ENCODE measurements at places on chromosomes 13 and 19.

DNA sequence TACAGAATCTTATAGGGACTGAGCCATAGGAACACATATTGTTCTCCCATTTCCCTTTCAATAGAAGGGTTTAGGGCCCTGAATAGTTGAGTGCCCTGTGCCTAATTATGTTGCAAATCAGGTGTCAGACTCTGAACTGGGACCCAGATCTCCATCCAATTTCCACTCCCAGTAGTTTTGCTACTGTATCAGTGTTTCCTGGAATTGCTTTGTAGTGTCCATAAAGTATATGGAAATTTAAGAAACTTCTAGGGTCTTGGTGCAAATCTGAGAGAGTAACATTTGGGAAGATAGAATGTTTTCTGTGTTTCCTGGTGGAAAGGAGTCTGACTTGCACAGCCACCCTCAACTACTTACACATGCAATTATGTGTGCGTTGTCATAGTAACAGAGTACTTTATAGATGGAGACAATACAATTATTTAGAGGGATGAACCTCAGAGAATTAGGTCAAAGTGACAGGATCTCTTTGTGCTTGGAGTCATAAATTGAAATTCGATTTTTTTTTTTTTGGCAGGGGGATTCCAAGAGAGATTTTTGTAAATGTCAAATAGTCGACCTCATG is 646 bp upstream of the SLC10A2 start:
- DNase-seq, result no peak

GRCh38 chr19:31144075-31144870 is 205.0 kb downstream of the TSHZ3 start:
- no peak for DNase-seq

DNA sequence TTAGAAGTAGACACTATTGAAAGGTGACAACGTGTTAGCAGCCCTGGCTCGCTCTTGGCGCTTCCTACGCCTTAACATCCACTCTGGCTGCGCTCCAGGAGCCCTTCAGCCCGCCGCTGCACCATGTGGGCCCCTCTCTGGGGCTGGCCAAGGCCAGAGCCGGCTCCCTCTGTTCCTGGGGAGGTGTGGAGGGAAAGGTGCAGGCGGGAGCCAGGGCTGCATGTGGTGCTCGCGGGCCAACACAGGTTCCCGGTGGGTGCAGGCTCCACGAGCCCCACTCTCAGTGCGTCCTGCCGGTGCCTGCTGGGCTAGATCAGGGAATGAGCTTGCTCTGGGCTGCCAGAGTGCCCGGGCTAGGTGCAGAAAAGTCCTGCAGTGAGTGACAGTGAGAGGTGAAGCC is 1284.3 kb downstream of the OLFM4 start:
- no peak for DNase-seq

DNA sequence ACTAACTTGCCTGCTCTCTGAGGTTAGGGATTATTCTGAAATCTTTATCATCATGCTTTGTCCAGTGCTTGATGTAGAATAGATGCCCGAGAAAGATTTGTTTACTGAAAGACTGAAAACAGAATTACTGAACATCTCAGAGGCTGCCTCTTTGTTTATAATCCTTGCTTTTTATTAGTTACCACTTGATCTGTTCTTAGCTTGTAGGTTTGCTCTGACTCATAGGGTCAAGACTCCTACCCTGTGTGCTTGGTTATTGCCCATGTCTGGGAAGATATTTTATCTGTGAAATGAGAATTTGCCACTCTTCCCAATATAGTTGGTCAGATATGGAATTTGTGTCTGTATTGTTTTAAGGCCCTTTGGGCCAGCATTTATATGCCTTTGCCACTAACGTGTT is 675.3 kb downstream of the DIAPH3 start:
- DNase-seq, result no peak

- DNase-seq, result no peak
Measured at GRCh38 chr19:15220833-15221232, 11.4 kb downstream of the EPHX3 start.

DNA sequence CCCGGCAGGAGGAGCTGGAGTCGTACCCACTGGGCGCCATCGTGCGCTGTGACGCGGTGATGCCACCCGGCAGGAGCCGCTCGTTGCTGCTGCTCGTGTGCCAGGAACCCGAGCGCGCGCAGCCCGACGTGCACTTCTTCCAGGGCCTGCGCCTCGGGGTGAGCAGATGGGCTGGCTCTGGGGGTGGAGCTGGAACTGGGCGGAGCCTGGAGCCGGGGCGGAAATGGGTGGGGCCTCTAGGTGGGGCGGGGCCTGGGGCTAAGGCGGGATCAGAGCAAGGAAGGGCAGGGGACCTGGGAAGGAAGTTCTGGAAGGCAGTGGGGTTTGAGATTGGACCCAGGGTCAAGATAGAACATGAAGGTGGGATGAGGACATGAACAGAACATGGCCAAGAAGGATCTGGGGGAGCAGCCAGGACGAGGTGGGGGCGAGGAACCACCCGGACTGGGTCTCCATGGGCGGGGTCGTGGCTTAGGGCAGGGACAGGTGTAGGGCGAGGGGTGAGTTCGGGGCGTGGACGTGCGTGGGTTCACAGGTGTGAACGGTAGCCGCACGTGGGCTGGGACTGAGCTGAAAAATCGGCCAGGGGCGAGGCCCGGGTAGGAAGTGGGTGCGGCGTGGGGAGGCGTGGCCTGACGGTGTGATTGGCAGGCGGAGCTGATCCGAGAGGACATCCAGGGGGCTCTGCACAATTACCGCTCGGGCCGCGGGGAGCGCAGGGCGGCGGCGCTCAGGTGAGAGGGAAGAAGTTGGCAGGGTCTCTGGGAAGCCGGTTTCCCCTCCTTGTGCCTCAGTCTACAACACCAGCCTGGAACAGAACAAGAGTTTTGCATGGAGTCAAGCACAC is 4.7 kb downstream of the EPS8L1 start:
- DNase-seq, result no peak

GRCh38 chr13:42466123-42466522 is 107.8 kb upstream of the TNFSF11 start:
- no peak for DNase-seq
